ENCODE measurements at places on chromosomes 1 and 21.

DNA sequence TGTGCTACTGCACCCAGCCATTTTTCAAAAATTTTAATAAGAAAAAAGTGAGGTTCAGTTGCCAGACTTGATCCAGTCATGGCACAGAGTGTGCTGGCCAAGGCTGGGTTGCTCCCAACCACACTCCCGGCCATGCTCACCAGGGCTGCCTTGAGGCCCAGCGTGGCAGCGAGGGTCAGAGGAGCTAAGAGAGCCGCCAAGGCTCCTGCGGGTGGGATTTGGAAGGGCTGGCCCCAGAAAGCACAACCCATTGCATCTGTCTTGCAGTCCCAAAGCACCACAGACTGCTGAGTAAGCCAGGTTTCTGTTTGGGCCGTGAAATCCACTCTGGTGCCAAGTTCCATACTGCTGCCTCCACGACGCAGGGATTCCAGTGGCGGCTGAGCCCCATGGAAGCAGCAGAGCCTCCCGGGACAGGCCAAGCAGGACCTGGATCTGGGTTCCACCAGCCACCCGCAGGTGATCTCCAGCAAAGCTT is 22.6 kb downstream of the ZBTB17 start:
- DNase-seq: no peak

DNA sequence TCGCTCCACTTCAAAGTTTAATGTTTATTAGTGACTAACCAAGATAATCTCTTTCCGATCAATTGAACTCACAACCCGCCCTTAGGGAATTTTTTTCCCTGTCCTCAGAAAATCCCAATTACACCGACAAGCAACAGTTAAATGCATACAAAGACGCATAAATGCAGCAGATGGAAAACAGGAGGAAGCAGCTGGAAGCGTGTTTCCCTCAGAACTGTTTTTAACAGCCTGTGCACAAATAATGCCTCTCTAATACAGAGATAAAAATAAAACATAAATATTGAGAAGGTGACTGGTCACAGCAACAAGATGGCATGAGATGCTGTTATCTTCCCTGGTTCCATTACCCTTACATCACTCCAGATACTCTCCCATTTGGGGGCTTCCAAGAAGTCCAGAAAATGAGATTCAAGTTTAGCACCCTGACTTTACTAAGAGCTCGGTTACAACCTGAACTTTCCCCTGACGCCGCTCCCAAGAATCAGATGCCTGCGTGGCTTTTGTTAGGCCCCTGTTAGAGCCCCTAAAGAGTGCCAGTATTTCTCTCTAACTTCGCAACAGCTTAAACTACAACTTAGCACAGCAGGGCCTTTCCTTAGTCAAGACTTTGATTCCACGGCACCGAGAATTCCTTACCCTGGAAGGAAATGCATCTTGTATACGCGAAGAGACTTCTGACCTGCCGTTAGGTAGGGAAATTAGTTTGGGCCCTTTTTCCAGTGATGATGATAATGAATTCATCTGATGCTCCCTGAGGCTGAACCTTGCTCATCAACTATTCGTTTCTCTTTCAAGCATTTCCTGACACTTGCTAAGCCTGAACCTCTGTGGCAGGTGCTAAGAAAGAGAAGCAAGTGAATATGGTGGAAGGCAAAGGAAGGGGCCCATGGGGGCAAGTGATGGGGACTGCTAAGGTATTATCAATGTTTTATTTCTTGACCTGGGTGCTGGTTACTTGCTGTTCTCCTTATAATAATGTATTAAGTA is 137.7 kb upstream of the SMYD2 start:
- DNase-seq: no peak

- DNase-seq: no peak
Observed at GRCh38 chr1:112714313-112715263, 544 bp downstream of the PPM1J start.

- DNase-seq: no peak
Observed at GRCh38 chr1:16614361-16615252, 1.2 kb upstream of the NBPF1 start.

DNA sequence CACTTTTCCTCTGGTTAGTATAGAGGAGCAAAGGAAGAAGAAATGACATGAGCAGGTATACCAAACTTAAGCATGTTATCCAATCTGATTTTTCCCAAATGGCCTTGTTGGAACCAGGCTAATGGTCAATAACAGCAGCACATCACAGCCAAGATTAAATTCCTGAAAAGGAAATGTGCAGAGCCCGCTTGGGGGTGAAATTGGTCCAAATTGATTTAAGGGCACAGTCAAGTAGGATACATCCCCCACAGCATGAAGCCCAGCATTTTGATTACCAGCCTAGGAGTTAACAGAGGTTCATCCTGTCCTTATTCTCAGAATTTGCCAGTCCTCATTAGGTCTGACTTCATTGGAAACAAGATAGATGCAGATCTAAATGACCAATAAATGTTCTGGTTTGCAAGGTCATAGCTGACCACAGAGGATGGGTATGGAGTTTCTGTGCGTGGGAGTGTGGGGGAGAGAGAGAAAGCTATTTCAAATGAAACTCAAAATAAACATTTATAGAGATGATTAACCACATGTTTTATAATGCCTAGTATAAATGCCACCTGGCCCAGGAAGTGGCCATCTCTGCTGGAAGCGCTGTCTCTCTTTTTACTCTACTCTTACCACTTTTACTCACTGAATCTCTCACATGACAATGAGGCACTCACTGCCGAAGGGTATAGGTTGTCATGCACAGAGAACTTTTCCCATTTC is 38.7 kb downstream of the RGS5 start:
- DNase-seq: no peak

GRCh38 chr1:155598842-155599331 is 11.1 kb upstream of the MSTO1 start:
- no peak for DNase-seq

GRCh38 chr21:42377211-42377950 is 11.0 kb upstream of the TFF1 start:
- DNase-seq: no peak

DNA sequence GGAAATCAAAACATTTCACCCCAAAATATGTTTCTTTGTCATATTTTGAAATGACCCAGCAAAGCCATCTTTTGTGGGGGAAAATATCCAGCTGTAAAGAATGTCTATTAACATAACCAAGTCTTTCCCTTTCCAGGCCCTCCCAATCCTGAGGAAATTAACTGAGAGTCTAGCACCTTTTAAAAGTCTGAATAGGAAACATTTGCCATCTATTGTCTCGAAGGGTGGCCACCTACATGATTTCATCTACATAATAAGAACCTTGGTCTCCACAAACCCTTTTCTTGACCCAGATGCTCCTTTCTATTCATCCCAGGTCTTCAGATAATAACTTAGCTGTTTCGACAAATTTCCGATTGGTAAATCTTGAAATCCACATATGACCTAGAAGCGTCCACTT is 5.4 kb upstream of the MT1HL1 start:
- no peak for DNase-seq

GRCh38 chr1:110125810-110126209 is 13.6 kb downstream of the UBL4B start:
- no peak for DNase-seq

GRCh38 chr1:12180315-12180714 is 13.5 kb downstream of the TNFRSF1B start:
- DNase-seq: no peak

DNA sequence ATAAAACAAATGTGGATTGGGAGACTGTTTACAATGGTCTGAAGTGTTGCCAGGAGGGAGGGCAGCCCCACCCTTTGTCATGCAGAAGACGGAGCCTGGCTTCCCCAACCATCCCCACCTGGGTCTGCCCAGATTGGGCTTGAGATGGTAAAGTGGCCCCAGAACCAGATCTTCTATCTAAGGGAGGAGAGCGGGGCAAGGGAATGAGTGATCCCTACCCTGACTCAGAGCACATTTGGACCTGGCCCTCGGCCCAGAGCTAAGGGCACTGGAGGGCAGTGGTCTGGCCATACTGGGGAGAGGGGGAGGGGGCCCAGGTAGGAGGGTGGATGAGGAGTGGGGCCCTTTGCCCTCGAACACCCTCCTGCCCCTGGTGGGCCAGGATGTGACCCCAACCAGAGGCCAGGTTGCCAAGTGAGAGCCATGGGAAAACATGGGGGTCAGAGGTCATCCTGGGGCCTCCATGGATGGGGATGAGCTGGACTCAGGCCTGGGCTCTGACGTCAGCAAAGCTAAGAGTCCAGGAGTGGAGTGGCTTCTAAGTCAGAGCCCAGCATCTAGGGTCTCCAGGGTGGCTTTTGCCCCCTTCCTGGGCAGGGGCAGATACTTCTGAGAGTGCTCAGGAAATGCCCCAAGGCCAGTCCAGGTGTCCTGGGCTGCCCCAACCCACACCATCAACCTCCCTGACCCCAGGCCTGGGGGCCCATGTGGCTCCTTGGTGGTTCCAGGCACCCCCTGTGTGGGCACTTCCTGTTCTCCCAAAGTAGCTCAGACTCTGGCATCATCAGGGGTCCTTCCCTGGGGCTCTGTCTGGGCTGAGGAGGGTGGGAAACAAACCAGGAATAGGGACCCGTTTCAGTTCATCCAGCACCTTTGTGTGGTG is 1.6 kb upstream of the LEFTY1 start:
- DNase-seq: no peak

- DNase-seq: no peak
Observed at GRCh38 chr1:187396226-187396625, 567.5 kb downstream of the PLA2G4A start.

- DNase-seq: no peak
Observed at GRCh38 chr1:61056573-61057439, 25.6 kb upstream of the NFIA start.

GRCh38 chr1:12654657-12655056 is 10.8 kb downstream of the AADACL4 start:
- DNase-seq: no peak

DNA sequence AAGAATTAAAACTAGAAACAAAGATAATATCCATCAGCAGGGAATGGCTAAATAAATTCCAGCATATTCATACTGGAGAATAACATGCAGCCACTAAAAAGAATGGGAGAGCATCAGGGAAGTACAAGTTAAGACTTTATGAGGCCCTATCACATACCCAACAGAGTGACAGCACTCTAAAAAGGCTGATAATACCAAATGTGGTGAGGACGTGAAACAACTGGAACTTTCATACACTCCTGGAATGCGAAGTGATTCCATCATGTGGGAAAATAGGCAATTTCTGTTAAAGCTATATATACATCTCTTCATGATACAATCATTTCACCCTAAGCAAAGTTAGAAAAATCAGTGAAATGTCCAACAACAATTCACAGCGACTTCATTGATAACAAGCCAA is 42.6 kb downstream of the COL6A1 start:
- DNase-seq: no peak

DNA sequence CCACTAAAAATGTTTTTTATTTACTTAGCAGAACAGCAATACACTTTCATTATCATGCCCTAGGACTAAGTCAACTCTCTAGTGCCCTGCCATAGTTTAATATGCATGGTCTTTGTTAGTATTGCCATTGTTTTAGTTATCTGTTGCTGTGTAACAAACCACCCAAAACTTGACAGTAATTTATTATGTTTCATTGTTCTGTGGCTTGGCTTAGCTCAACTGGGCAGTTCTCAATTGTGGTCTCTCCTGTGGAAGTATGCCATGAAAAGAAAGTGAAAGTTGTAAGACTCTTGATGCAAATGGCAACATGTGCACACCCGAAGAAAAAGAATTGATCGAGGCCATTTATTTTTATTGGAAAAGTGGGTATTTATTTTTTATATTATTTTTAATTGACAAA is 206.3 kb upstream of the KCTD3 start:
- no peak for DNase-seq

GRCh38 chr21:41573902-41574690 is 66.1 kb upstream of the TMPRSS2 start:
- DNase-seq: no peak

DNA sequence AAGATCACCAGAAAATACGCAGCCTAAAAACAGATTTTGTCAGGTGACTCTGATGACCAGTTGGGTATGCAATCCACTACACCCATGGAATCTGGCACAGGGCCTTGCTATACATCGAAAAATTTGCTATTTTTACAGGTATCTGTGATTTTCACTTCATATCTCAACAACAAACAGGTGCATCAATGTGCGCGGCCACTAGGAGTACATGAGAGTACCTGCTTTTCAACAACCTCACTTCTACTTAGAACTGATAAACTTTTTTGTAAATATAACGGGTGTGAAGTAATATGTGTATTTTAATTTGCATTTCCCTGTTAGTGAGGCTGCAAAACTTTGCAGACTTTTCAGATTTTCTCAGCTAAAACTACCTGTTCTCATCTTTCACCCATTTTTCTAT is 80.8 kb downstream of the SLC45A1 start:
- no peak for DNase-seq

DNA sequence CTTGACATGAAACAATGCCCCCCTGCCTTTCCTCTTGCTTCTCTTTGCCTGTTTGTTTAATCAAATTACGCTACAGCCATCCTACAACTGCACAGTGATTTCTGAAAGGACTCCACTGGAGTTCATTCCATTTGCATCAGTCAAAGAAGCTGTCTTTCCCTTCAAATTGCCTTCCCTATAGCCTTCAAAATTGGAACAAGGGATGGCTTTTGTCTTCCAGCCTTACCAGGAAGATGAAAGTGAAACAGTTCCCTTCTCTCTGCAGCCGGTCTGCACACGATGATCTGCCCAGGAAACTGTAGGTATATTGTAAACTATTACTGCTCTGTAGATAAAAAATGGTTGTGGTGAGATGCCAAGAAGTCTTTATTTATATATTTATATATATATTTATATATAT is 65.6 kb upstream of the ETS2 start:
- DNase-seq: no peak

- DNase-seq: no peak
Observed at GRCh38 chr1:32881291-32881690, 5.0 kb upstream of the HPCA start.

DNA sequence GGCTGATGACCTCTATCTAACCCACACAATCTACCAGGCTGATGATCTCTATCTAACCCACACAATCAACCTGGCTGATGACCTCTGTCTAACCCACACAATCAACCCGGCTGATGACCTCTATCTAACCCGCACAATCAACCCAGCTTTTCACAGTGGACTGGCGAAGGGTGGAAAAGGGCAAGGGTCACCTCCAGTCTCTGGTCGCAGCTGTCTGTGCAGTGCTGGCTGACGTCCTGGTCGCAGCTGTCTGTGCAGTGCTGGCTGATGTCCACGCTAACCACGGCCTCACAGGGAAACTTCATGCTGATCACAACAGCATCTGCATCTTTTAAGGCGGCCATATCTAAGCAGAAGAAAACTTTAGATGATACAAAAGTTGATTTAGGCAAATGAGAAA is 12.2 kb upstream of the CCDC27 start:
- DNase-seq: no peak

DNA sequence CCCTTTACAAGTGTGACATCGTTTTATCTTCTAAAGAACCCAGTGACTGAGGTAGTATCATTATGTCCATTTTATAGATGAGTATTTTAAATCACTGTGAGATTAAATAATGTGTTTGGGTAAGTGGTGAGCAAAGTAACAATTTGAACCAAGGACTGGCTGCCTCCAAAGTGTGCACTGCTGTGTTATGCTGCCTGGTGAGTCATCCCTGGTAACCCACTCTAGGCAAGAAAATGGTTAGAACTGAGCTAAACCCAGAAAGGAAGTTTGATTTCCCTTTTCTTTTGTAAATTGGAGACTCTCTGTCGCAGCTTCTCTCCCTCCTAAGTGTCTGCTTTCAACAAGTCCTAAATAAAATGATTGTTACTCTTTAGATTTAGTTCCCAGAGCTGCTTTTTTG is 342.8 kb upstream of the KAZN start:
- no peak for DNase-seq
